ENCODE measurements at places on chromosomes 5 and 9.

GRCh38 chr5:56822981-56823380, 7.6 kb downstream of the MAP3K1 start:
- DNase-seq, result no peak

- DNase-seq, result no peak
Observed at GRCh38 chr9:113990975-113991471, 87.1 kb downstream of the AMBP start.

GRCh38 chr5:10145923-10146401, 103.7 kb downstream of the ATPSCKMT start:
- DNase-seq, result no peak

DNA sequence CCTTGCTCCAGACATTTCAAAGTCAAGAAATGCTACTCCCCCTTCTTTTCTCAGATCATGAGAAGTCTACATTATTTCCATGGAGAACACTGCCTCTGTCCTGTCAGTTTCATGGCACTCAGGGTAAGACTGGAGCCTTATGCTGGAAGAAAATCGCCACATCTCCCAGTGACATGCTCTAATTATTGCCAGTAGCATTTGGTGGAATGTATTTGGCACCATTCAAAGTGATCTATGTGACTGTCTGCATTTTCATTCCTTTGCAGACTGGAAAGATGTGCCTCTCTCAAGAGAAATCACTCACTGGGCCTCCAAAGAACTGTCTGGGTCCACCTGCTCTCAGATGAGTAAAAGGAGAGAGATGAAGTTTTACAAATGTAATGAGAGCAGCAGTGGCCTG, 840 bp upstream of the PLCXD3 start:
- DNase-seq, result no peak

- DNase-seq, result no peak
Observed at GRCh38 chr5:96053063-96053735, 91.5 kb upstream of the ELL2 start.

GRCh38 chr5:76305775-76306174, 97.3 kb upstream of the IQGAP2 start:
- DNase-seq, result no peak

DNA sequence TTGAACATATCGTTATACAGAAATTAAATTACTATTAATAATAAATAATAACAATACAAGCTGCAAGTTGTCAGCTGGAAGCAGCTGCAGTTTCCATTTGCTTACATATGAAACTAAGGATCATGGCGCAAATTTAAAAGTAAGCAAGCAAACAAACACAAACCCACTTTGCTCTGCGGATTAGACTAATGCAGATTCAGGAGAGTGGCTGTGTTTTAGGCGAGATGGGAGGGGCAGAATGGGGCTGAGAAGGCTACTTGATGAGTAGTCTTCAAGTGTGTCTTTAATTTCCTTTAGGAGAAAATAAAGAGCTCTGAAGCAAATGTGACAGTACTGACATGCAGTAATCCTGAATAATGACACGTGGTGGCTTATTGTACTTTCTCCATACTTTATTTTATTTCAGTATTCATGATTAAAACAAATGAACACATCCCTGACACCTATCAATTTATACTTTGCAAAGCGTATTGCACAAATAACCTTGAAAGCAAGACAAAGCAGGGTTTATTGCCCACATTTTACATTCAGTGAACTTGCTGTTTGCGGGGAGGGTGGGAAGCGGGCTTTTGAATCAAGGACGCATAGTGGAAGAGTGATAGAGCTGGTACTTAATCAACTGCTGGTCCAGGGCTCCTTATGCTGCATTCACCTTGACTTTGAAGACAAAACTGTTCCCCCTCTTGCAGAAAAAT, 221.4 kb upstream of the TRIM32 start:
- no peak for DNase-seq

- DNase-seq, result no peak
Observed at GRCh38 chr9:98427491-98427890, 172.0 kb upstream of the TBC1D2 start.
